Panc1 (cell line): ENCODE measurements at places on chromosomes 16 and 17. TPM values are rescaled to one million over a fixed set of nuclear protein-coding genes. Genes with fewer than 3 reads are reported as not detected.

DNA sequence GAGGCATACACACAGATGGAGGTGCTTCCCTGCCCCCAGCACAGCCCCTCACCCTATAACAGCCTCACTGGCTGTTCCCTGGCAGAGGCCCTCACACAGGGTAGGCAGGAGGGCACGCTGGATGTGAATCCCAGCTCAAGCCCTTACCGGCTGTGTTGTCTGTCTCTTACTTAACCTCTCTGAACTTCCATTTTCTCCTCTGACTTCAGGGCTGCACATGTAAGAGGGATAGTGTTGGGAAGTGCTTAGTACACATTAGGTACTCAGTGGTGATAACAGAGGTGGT, 24.6 kb upstream of the EIF1 start:
- peak overlapping the region; percentile 20; the same call in 1 of the 2 replicates for H3K27ac ChIP-seq
- peaks cover 23% of the 10 kb centered on the region for H3K4me1 ChIP-seq
- H3K4me3 ChIP-seq, result no peak overlapping the region
- H3K27me3 ChIP-seq, result no peaks in the 10 kb centered on the region

GRCh38 chr16:66578651-66579531, at the start of gene CMTM2:
Gene CMTM2, plus strand, starts transcription at chr16:66579463. Its CDS starts 145 bp downstream, at chr16:66579608.
- H3K27ac ChIP-seq, result no peak within 1 kb of the TSS
- no peaks in the 10 kb centered on the region for H3K4me1 ChIP-seq
- DNase-seq, result no peak
- no peaks in the 10 kb centered on the region for H3K36me3 ChIP-seq
- no peak within 1 kb of the TSS for H3K4me3 ChIP-seq
- H3K27me3 ChIP-seq, result no peaks in the 10 kb centered on the region

- H3K27me3 ChIP-seq, result no peaks in the 10 kb centered on the region
- H3K4me1 ChIP-seq, result peaks cover 12% of the 10 kb centered on the region
- H3K27ac ChIP-seq, result no peak overlapping the region
- H3K4me3 ChIP-seq, result no peak overlapping the region
- no peak for DNase-seq
These were observed 5.3 kb downstream of the RAPGEFL1 start for GRCh38 chr17:40182606-40183005.

DNA sequence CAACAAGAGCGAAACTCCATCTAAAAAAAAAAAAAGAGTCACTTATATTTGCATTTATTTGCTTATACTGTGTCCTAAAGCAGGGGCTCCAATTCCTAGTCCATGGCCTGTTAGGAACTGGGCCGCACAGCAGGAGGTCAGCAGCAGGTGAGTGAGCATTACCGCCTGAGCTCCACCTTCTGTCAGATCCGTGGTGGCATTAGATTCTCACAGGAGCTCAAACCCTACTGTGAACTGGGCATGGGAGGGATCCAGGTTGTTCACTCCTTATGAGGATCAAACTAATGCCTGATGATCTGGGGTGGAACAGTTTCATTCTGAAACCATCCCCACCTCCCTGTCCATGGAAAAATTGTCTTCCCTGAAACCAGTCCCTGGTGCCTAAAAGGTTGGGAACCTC, 24.9 kb downstream of the ITGB3 start:
- no peaks in the 10 kb centered on the region for H3K27me3 ChIP-seq
- DNase-seq, result no peak
- peaks cover 18% of the 10 kb centered on the region for H3K4me1 ChIP-seq
- H3K36me3 ChIP-seq, result no peaks in the 10 kb centered on the region
- no peak overlapping the region for H3K27ac ChIP-seq

The FOXL1 gene
- total RNA-seq, result 9.3 TPM

DNA sequence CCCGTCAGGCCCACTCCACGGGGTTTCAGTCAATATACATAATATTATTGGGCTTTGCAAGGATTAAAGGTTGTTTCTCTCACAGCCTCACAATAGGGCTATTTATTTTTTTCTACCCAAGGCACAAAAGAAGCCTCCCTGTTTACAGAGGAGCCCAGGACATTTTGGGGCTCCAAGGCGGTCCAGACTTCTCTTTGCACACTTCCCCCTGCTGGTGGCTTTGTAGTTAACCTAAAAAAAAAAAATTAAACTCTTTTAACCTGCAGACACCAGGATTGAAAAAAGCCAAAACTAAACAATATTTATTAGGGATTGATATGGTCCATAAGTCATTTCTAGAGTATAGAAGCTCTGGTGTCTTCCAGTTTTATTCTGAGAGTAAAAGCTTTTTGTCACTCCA, 169.7 kb upstream of the ZFHX3 start:
- DNase-seq, result no peak
- no peaks in the 10 kb centered on the region for H3K4me1 ChIP-seq
- H3K27ac ChIP-seq, result no peak overlapping the region
- no peaks in the 10 kb centered on the region for H3K27me3 ChIP-seq

The MARVELD3 gene
- 0.08 TPM for total RNA-seq

The KRTAP2-1 gene
- not detected for total RNA-seq

DNA sequence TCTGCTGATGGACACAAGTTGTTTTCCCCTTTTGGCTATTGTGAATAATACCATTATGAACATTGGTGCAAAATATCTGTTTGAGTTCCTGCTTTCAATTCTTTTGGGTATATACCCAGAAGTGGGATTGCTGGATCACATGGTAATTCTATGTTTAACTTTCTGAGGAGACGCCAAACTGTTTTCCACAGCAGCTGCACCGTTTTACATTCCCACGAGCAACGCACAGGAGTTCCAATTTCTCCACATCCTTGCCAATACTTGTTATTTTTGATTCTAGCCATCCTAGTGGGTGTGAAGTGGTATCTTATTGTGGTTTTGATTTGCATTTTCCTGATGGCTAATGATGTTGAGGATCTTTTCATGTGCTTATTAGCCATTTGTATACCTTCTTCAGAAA, 43.4 kb upstream of the GAS7 start:
- H3K4me3 ChIP-seq, result no peak overlapping the region
- H3K36me3 ChIP-seq, result no peaks in the 10 kb centered on the region
- H3K27ac ChIP-seq, result no peak overlapping the region
- no peak for DNase-seq
- no peaks in the 10 kb centered on the region for H3K4me1 ChIP-seq

DNA sequence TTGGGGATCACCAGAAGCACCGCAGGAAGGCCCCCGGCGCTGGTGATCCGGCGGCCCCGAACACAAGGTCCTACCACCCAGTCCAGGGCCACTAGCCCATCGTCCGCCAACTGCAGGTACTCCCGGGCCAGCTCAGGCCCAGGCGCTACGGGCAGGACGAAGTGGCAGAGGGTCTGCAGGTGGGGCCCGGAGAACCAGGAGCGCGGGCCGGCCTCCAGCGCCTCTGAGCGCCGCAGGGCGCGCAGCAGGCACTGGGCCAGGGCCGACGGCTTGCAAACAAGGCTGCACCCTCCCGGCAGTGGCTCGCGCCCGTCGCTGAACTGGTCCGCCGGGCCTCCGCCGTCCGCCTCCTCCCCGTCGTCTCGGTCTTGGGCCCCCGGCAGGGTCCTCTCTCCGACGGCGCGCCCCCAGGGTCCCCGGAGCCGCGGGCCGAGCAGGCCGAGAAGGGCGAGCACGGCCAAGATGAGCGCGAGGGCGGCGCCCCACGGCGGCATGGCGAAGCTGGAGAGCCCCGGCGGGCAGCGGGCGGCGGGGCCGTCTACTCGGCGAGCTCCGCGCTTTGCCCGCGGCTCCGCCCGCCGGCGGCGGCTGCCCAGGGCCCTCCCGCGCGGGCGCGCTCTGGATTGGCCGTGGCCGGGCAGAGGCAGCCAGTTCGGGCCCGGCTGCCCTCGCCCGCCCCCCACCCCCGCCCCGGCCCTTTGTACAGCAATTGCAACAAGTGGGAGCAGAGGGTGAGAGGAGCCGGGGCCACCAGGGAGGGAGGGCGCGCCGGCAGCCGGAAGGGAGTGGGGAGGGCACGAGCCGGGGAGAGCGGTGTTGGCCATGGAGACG, at the start of gene ABHD15:
TSS of gene ABHD15 (minus strand) at position 565 of the 831 bp plus-strand sequence. CDS start at position 494, 71 bp downstream.
- no peaks in the 10 kb centered on the region for H3K36me3 ChIP-seq
- no peaks in the 10 kb centered on the region for H3K27me3 ChIP-seq

The CBX2 gene
- total RNA-seq, result 9.0 TPM

The DHRS7C gene
- total RNA-seq, result not detected

DNA sequence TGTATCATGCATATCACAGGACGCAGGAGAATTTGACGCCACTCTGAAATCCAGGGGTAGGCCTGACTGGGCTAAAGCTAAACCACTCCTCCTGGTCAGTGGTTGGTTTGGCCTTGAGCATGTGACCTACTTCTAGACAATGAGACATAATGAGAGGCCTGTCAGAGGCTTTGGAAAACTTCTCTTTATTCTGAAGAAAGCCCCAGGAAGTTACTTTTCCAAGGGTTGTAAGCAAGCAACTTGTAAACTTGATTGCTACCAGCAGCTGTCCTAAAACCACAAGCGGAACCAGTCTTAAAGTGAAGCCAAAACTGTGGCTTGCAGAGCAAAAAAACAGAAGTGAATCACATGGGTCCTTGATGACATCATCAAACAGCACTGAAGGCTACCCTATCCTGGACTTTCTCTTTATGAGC, 138.2 kb upstream of the COX10 start:
- no peak overlapping the region for H3K27ac ChIP-seq
- no peaks in the 10 kb centered on the region for H3K27me3 ChIP-seq
- no peak overlapping the region for H3K4me3 ChIP-seq

The KRTAP1-5 gene
- not detected for total RNA-seq

DNA sequence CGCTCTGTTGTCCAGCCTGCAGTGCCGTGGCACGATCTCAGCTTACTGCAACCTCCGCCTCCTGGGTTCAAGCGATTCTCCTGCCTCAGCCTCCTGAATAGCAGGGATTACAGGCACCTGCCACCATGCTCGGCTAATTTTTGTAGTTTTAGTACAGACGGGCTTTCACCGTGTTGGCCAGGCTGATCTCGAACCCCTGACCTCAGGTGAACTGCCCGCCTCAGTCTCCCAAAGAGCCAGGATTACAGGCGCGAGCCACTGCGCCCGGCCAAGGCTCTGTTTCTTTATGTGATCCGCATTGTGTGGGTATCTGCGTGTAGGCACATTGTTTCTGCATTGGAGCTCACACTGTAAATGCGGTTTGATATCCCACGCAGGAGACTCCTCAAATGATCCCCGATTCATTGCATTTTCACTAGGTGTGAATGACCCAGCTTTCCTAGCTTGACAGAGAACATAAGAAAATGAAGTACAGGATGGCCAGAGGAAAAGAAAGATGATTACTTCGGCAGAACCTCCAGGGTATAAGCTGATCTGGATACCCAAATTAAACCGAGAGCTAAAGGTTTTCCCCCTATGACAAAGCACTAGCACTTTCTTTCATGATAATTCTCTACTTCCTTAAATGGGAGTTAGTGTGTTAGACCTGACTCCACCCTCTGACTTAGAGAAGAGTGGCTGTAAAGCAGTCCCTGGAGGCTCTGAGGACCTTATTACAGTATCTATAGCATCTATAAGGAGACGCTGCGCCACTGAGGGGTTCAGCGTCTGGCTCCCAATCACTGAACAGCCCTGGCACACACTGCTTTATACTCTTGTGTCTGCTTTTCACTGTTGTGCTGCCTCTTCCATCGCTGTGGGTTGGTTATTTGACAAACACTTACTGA, 17.3 kb downstream of the COTL1 start:
- H3K4me3 ChIP-seq, result no peak overlapping the region
- H3K4me1 ChIP-seq, result peaks cover 55% of the 10 kb centered on the region
- peak overlapping the region; percentile 68 for H3K27ac ChIP-seq
- DNase-seq, result no peak

The SMARCE1 gene
- 129 TPM for total RNA-seq

- H3K4me3 ChIP-seq, result no peak overlapping the region
- H3K27me3 ChIP-seq, result no peaks in the 10 kb centered on the region
- H3K27ac ChIP-seq, result no peak overlapping the region
- no peaks in the 10 kb centered on the region for H3K4me1 ChIP-seq
- no peak for DNase-seq
- no peaks in the 10 kb centered on the region for H3K36me3 ChIP-seq
These were observed 22.4 kb downstream of the MGRN1 start for GRCh38 chr16:4646773-4647643.

GRCh38 chr16:87469169-87469568, 23.7 kb downstream of the ZCCHC14 start:
- H3K4me1 ChIP-seq, result peaks cover 47% of the 10 kb centered on the region
- no peaks in the 10 kb centered on the region for H3K27me3 ChIP-seq
- H3K4me3 ChIP-seq, result no peak overlapping the region

The SLC38A8 gene
- not detected for total RNA-seq

DNA sequence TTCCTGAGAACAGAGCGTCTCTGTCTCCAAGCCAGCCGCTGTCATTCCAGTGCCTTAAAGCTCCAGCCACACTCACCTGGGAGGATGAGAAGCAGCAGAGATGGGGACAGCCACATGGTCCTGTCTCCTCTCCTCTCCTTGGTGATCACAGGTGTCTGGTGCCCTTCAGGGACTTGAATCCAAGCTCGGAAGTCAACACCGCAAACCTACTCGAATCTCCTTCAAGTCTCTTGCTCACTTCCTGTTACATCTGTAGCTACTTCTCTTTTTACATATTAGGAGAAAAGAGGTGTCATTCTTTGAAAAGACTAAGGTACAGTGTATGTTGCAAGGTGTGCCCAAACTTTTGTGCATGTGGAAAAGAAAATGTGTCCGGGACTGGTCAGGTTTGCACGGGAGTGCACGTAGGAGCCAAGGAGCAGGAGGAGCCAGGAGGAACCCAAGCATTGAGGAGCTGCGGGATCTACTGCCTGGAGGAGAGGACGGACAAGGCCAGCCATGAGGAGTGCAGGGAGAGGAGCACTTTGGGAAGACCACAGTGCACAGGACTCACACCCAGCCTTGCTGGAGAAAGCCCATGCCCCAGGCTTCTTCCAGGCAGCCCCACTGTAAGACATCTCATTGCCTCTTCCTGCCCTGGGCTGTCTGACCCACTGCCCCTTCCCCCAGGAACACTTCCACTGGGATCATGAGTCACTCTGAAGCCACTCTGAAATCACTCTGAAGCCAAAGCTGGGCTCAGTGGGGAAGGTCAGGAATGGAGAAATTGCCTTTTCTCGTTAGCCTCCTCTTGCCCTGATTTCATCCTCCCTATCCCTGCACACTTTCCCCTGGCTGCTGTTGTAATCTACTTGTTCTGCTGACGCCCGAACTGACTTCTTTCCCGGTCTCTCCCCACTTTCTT, at the start of gene CD300LD:
TSS of gene CD300LD (minus strand) at position 197 of the 904 bp plus-strand sequence. CDS start at position 116, 81 bp downstream.
- no peak within 1 kb of the TSS for H3K4me3 ChIP-seq
- H3K36me3 ChIP-seq, result no peaks in the 10 kb centered on the region
- no peak within 1 kb of the TSS for H3K27ac ChIP-seq

The CD300LF gene
- total RNA-seq, result not detected
